ENCODE measurements at places on chromosomes 11 and 22.

DNA sequence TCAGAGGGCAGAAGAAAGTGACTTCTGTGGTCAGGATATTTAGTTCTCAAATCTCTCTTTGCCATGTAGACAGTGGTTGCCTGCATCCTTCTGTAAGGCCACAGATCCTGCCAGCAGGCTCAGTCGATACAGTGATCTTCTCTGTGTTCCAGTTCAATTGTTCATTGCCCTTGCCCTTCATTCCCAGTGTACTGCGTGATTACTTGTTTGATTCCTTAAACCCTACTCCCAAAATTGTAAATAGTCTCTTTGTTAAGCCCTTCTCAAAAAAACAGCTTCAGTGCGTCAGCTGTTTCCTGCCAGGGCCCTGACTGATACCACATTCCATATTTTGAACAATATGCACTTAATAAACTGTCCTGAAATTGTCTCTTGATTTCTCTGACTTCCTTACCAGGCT lies 9.3 kb upstream of the TYR start:
- no peak for DNase-seq

DNA sequence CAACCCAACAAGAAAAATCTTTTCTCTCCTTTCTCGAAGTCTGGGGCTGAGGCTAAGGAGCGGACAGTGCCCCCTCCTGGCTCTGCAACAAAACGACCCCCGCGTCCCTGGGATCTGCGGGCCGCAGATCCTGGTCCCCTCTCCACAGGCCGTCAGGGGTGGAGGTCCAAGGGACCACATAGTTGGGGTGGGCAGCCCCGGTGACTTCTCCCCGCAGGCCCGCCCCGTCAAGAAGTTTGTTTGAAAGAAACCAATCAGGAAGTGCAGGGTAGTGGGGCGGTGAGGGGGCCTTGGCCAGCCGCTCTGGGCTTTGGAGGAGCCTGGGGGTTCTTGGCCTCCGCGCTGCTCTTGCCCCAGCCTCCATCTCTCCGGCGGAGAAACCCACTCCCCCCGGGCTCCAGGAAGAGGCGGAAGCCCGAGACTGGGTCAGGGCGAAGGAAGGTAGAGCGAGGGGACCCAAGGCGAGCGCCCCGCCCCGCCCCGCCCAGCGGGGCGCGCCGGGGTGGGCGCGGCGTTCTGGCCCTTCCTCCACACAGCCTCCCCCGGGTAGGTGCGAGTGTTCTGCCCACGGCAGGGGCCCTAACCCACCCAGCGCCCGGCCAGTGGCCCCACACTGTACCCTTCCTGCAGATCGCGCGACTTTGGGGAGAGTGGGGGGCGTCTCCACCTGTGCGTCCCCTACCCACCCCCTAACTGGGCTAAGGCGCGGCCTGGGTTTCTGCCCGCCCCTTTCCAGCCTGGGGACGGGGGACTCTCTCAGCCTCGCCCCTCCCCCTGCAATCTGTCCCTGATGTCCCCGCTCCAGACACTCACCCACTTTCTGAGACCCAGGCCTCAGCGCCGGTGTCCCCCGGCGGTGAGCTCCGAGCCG lies 1.3 kb downstream of the TP53I11 start:
- DNase-seq, result peak; percentile 42

- no peak for DNase-seq
Measured at GRCh38 chr11:73139476-73140198, 2.5 kb downstream of the FCHSD2 start.

GRCh38 chr11:26677566-26677965 lies 44.3 kb downstream of the SLC5A12 start:
- no peak for DNase-seq

GRCh38 chr22:39215426-39216142 lies 29.2 kb downstream of the PDGFB start:
- no peak for DNase-seq

All from NCI-H1417 (cell line).